Pancreas (tissue), 10 donors: ENCODE measurements at places on chromosomes 2 and 18.
A peak's percentile ranks its signal among the peaks of the same experiment; 100 is the strongest.

DNA sequence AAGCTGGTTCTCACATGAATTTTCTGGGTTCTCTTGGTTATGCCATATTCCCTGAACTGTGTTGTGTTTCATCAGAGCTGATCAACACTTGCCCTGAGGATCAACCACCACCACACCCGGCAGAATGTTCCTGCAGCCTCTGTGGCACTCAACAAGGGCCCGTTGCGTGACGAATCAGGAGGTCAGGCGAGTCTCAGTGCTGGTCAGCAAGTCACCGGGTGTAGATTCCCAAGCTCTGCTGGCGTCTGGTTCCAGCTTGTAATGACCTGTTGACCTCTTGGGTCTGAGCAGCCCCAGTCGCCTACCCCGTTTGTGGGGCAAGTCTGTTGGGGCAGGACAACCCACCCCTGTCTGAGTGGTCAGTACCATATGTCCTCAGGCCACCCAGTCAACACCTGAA lies 46.0 kb downstream of the ADCY3 start:
- no peak for DNase-seq

DNA sequence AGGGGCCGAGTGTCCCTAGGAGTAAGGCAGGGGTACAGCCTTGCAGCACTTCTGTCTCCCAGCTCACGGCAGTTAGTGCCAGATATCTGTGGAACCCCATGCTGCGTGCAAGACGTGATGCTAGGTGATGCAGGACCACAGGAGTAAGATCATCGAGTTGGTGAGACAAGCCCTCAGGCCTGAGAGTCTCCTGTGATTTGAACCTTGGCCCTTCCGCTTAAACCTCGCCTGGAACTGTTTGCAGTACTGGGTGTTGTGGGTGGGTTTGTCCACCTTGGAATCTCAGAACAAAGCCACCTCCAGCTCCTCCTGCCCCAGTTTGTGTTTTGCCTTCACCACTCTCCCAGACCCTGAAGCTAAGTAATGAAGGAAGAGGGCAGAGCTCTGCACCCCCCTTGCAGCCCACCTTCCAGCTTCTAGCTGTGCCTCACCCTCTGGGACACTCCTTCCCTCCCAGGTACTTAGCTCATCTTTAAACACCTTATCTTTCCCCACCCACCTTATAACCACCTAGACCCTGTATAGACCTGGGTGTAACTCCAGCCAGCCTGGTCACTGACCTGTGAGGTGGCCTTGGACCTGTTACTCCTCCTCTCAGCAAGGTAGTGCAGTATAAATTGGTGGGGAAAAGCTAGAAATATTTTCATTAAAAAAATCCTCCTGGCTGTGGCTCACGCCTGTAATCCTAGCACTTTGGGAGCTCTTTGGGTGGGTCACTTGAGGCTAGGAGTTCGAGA lies 6.6 kb downstream of the CNNM4 start:
- no peak for DNase-seq

DNA sequence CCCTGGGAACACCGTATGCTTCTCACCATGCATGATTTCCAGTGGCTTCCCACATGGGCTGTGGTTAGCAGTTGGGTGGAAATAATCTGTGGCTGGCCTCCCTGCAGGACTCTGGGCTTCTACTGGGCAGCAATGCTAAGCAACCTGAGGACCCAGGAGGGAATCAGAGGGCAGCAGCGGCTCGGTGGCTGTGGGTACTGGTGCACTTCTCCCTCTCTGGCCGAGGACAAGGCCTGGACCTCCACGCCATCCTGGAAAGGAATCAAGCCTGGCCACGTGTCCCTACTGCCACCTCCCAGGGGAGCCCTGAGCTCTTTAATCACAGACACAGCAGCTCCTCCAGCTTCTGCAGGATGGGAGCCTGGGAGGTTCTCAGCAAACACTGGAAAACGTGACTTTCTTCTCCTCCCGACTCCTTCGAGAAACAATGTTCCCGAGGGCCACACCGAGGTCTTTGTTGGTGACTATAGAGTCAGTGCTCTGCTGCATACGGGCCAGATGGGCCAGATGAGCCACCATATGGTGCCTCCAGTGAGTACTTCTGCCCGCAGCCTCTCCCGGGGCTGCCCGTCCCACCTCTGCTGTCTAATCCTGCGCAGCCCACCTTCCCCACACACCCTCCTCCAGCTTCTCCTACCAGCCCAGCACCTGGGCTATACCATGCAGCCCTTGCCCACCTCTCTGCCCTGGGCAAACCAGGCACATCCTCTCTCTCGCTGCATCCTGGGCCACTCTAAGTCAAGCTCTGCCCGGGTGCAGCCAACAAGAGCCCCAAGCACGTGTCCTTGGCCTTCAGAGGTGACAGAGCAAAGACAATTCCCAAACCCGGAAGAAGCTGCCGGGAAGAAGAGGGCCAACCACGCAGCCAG lies 42.8 kb upstream of the OTOS start:
- no peak for DNase-seq

DNA sequence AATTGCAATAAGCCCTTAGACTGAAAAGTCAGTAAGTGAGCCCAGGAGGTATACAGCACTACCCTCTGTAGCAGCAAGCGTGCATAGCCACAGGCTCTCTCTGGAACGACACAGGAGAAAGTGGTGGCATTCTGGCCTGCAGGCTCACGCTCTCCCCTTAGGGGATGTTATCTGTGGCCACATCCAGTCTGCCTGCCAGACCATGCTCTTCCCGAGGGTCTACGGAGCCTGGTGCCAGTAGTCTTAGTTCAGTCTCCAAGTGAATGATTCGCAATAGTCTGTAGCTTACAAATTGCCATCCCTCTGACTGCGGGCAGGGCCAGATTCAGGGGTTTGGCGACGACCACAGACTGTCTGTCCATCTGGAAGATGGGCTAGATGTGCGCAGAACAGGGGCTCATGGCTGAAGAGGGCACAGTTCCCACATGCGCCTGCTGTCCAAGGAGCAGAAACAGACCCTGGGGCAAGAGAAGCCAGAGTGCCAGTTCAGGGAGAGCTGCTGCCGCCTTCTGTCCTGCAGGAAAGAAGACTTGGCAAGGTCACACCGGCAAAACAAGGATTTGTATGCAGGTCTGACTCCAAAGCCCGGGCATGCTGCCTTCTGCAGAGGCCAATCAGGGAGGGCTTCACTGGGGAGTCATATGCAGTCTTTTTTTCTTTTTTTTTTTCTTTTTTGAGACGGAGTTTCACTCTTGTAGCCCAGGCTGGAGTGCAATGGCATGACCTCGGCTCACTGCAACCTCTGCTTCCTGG lies 3.5 kb upstream of the KLF11 start:
- peak; percentile 87 for DNase-seq

GRCh38 chr2:33167622-33168245 lies 221.0 kb downstream of the LTBP1 start:
- no peak for DNase-seq

DNA sequence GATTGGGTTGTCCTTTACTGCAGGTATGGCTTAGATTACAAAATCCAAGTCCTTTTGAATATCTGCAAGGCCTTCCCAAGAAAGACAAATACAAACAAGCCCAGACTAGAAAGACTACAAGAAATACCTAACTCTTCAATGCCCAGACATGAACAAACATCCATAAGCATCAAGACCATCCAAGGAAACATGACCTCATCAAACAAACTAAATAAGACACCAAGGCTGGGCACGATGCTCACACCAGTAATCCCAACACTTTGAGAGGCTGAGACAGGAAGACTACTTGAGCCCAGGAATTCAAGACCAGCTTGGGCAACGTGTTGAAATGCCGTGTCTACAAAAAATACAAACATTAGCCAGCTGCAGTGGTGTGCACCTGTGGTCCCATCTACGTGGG lies 31.7 kb downstream of the MAP4K3 start:
- no peak for DNase-seq

- no peak for DNase-seq
Observed at GRCh38 chr2:127405255-127405610, 13.0 kb upstream of the PROC start.

GRCh38 chr2:200860092-200860795 lies 4.2 kb downstream of the CLK1 start:
- no peak for DNase-seq

DNA sequence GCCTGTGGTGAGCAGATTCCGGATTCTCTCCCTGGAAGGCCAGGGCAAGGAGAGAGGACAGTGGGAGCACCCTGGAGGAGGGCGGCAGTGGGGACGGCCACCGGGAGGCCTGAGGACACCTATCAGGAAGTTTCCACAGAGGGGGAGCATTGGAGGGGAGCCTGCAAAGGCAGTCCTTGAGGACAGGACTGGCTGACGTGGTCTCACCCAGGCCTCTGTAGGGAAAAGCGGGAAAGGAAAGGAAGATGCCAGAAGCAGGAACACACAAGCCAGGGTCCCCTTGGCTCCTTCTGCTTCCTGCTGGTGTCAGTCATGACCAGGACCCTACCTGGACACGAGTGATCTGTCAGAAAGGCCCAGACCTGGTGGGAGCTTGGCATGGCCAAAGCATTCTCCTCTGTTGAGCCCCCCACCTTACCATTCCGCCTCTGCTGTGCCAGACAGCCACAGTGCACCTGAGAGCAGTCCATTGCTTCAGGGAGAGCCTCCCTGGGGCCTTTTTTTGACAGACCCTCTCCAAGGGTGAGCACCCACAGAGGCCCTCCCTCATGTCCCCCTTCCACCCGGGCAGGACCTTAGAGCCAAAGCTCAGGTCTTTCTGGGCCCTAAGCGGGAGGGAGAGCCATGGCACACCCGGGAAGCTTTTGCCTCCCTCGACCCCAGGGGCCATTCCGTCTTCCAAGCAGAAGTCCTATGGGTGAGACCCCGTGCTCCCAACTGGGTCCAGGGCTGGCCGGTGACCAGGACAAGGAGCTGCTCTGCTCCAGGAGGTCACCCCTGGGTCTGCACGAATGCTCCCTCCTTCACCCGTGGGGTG lies 333.1 kb downstream of the DYSF start:
- DNase-seq = no peak

GRCh38 chr2:8570637-8571036 lies 111.2 kb upstream of the ID2 start:
- DNase-seq = no peak

- DNase-seq = no peak
Observed at GRCh38 chr2:72062336-72062735, 85.3 kb downstream of the CYP26B1 start.

GRCh38 chr2:226208726-226209125 lies 590.9 kb downstream of the IRS1 start:
- no peak for DNase-seq

DNA sequence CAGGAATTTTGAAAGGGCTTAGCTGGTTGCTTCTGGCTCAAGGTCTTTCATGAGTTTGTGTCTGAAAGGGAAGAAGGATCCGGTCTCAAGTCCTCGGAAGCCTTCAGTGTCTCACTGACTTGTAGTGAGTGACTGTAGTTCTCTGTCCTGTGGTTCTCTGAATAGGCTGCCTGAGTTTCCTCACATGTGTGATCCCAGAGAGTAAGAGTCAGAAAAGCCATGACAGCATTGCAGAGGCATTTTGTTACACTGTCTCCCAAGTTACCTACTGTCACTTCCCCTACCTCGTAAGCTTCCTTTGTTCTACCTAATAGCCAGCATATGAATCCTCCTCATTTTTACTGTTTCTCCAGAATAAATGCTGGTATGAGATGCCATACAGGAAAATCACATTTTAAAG lies 709.1 kb upstream of the CHAC2 start:
- DNase-seq = no peak

DNA sequence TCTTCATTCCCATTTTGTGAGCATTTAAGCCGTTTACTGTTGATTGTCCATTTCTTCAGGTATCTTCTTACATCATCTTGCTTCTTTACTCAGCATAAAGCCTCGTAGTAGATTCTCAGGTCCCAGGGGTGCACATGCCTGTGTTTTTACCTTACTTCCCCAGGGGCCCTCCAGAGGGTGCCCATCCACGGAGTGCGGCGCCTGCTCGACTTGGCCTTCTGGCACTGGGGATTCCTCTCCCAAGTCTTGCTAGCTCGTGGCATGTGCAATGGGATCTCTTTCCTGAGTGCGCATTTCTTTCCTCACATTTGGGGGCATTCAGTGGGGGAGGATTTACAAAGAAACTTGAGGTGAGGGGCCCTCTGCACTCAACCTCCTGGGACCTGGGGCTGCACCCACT lies 148.1 kb downstream of the AGAP1 start:
- no peak for DNase-seq
